A549 (cell line): ENCODE measurements at places on chromosomes 16 and 17. TPM values are rescaled to one million over a fixed set of nuclear protein-coding genes. Genes with fewer than 3 reads are reported as not detected.

ZNF821 gene
- polyA plus RNA-seq = 2.7 to 3.8 TPM (median 3.4 TPM) in 3 replicates

DNA sequence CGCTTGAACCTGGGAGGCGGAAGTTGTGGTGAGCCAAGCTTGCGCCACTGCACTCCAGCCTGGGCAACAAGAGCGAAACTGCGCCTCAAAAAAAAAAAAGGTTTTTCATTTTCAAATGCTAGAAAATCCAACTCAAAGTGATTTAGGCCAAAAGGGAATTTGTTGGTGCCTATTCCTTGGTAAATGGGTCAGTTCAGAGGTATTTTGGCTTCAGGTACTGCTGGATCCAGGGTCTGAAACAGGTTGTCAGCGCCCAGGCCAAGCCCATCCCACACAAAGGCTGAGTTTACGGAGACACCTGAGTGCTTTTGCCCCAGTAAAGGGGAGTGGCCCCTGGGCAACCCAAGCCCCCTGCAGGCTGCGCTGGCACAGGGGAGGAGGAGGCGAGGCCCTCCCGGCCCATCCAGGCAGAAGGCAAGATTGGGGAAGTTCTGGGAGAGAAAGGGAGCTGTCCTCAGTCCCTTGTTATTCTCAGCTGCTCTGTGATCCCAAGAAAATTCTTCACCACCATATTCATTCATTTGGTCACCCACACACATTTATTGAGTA is 8.5 kb upstream of the JPH3 start:
- DNase-seq = no peak

- peak; percentile 65 for DNase-seq
Observed at GRCh38 chr17:17205368-17206123, 587 bp downstream of the PLD6 start.

GRCh38 chr16:12584488-12585233 is 219.0 kb downstream of the CPPED1 start:
- no peak for DNase-seq

HOXB6 gene
- 12.3 to 14.9 TPM (median 14.7 TPM) in 3 replicates for polyA plus RNA-seq

MNT gene
- 22.7 to 30.8 TPM (median 25.9 TPM) in 3 replicates for polyA plus RNA-seq

DNA sequence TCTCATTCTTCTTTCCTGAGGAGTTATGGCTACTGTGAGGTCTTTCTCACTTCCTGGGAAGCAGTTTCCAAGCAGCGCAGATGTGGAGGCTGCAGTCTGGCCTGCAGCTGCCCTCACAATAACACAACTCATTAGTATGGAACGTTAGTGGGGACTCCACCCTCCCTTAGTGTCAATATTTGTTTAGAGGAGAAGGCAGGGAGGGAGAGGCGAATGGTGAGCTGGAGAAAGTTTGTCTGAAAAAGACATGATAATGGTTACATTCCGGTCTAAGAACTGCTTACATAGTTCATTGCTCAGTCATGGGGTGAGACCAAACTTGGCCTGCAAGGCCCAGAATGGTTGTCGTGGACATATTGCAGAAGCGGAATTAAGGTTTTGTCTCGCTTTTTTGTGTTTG is 170.2 kb downstream of the HS3ST3B1 start:
- DNase-seq = peak; percentile 50

- peak; percentile 10 for DNase-seq
Observed at GRCh38 chr17:51869387-51869786, 289.1 kb downstream of the CA10 start.

DNA sequence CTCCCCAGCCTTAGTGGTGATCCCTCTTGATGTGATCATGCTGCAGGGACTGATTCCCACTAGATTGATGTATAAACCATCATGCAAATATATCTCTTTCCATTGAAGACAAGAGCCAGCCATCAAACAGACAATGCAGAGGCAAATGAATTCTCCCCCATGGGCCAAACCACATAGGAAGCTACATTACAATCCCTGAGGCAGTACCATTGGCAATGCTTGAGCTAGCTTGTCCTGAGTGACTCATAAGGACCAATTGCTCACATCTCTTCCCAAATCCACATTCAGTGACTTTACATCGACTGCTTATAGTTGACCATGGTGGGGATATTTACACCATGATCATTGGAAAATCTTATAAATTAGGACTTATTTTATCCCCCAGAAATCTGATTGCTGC is 242.2 kb downstream of the SHISA9 start:
- no peak for DNase-seq
